Mesenchymal stem cell (in vitro differentiated cells and primary cell): ENCODE measurements at places on chromosomes 13 and 19.

- no peak for DNase-seq
These were observed 177.1 kb downstream of the RBM26 start for GRCh38 chr13:79228972-79229371.

DNA sequence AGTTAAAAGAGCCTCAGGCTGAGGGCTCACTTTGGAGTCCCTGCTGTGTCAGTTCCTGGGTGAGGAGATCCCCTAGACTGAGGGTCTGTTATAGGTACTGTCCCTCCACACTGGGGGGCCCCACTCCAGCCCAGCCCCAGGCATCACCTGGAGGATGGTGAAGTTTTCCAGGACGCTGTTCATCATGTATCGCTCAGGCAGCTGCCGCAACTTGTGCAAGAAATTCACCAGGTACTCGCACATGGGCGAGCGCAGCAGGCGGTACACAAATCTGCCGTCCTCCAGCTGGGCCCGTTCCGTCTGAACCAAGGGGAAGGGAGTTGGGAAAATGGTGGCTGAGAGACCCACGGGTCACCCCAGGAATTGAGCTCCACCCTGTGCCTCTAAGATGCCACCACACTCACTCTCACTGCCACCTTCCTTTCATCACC, 7.1 kb downstream of the CD37 start:
- DNase-seq, result no peak

- DNase-seq, result no peak
These were observed 21.1 kb downstream of the ZNF473 start for GRCh38 chr19:50046649-50047503.

- DNase-seq, result no peak
These were observed 69.6 kb downstream of the ZNF557 start for GRCh38 chr19:7139095-7139494.
